B cell (primary cell): ENCODE measurements at places on chromosomes 7 and 10.

DNA sequence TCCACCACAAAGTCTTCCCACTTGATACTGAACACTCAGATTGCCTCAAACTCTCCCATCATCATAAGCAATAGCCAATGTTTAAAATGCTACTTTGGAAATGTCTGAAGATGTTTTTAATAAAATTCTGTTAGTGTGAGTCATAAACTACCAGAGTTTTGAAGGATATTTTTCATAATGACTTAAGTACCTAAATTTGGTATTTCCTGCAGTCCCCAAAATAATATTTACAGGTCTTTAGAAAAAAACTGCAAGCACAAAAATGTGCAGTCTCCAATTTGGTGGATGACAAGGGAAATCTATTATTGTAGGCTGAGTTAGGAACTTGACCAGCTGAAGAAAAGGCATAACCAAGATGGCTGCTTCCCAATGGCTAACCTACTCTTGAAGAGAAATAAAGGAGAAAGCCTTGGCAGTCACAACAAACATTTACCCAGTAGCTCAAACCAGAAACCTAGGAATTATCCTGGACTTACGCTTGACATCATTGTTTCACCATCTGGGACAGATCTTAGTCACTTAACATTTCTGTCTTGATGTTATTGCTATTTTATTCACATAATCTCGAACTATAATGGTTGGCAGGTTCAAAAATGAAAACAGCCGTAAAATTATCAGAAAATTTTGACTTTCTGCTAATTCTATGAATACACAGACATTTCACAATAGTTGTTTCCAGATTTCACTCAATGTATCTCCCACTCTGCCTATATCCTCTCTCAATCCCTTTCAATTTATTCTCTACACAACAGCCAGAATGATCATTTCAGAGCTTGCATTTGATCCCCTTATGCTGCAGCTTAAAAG is 111.2 kb upstream of the STEAP1B start:
- DNase-seq: no peak

GRCh38 chr7:48515171-48515570 is 343.9 kb downstream of the ABCA13 start:
- DNase-seq: no peak

DNA sequence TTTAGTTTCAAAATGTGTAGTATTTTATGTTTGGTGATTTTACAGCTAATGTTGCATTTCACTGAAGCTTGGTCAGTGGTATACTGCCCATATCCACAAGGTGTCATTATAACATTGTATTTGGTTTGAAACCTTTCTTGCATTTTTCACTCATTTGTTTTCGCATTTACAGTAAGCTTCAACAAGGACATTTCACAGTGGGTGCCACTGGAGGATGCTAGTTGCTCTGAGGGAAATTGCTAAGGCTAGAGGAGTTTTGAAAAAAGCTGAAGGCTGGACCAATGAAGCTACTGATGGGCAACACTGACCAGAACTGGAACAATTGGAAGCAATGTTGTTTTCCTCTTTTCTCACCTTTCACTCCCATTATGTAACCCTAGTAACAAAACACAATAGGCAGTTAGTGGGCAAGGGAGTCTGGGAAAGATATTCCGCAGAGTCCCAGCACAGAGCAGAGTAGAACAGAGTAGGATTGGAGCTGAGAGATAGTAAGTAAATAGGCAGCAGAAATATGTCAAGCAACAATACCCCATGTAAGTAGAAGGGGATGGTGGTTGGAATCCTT is 23.6 kb upstream of the SRI start:
- DNase-seq: peak; percentile 10

DNA sequence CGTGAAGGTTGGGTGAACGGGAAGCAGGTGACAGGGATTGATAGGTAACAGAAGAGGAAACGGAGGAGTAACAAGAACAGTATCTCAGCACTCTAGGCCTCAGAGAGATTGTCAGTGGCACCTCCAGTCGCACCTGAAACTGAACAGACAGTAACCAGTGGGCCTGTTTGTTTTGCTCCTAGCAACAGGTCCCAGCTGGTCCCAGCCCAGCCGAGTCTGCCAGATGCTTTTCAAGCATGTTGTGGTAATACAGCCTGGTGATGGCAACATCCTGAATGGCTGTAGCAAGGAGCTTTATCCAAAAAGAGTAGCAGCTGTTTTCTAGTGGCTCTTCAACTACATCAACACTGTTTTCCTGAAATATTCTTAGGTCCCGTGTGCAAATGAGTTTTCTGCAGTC is 4.7 kb downstream of the CACNB2 start:
- no peak for DNase-seq

- no peak for DNase-seq
These were observed 40.9 kb upstream of the ST7 start for GRCh38 chr7:116912269-116912909.

- DNase-seq: peak; percentile 55
These were observed 117.1 kb downstream of the DYNC2I1 start for GRCh38 chr7:158973440-158973839.

DNA sequence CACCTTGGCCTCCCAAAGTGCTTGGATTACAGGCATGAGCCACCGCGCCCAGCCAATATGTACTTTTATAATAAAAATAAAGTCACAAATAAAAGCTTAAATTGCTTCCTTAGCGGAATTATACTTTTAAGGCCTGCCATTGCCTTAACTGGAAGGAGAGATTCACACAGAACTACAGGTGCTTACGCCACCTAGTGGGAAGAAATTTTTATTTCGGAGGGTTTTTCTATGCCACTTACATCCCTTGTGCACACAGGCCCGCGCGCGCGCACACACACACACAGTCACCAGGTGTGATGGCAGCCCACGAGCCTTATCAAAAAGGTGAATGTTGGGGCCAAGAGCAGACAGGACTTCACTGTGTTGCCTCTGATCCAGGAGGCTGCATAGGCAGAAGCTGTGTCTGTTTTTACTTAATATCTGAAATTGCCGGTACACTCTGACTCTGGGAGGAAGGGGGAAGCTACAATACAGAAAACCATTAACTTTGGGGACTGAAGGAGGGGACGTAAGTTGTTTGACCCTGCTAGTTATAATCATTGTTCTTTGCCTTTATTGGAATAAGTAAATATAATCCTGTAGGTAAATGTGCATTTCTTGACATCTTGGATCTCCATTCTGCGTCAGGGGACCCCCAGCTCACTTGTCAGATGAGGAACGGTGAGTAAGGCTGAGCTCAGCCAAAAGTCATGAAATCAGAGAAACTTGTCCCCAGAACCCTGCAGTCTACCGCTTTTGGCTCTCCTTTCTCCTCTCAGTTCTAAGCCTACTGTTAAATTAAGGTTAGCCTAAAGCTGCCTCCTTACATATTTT is 87.1 kb downstream of the SLC16A9 start:
- peak; percentile 49 for DNase-seq

DNA sequence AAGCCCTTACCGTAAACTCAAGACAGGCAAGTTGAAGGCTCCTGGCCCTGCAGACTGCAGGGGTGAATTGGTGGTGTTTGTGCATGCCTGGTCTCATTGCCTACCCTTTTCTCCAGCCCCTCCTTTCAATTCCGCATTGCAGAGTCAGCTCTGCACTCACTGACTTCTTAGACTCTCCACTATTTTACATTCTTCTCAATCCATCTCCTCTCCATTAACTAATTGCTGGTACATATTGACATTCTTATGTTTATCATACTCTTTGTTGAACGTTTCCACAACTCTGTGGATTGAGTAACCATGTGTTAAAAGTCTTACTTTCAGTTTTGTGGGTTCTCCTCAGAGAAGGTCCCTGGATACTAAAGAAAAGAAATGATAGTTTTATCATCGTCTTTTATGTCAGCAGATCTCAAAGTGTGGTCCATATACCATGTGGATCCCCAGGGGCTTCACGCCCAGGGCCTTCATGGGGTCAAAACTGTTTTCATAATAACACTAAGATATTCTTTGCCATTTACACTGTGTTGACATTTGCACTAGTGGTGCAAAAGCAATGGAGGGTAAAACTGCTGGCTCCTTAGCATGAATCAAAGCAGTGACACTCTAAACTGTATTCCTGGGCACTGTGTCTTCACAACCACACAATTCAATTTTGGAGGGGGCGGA is 135.4 kb upstream of the FZD1 start:
- no peak for DNase-seq

DNA sequence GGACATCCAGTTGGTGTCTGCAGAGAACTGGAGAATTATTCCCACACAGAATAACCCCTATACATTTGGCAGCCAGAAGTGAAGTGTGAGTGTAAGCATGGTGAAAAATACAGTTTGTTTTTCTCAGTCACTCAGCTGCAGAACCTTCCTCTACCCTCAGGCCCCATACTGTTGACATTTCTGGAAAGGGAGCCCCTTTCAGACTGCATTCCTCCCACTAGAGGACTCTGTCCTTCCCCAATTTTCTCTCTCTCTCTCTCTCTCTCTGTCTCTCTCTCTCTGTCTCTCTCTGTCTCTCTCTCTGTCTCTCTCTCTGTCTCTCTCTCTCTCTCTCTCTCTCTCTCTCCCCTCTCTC is 86.8 kb upstream of the STEAP1B start:
- no peak for DNase-seq

- DNase-seq: no peak
These were observed 138.9 kb downstream of the GRK5 start for GRCh38 chr10:119346095-119346832.

DNA sequence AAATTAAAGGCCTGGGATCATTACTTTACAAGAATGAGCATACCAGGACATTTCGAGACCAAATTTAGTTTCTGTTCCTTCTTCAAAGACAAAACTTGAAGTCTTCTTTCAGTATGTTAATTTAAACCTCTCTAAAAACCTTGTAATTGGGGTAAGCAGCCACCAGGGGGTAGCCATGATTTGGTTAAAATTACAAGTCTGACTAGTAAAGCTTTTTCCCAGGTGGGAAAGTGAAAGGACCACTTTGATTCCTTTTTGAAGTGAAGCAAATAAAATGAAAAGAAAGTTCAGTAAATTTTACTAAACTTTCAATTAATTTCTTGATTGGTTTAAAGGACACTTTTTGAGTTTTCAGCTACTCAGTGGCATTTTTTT is 294.3 kb downstream of the BBS9 start:
- peak; percentile 37 for DNase-seq

GRCh38 chr7:46616636-46617035 is 695.6 kb upstream of the IGFBP3 start:
- no peak for DNase-seq

DNA sequence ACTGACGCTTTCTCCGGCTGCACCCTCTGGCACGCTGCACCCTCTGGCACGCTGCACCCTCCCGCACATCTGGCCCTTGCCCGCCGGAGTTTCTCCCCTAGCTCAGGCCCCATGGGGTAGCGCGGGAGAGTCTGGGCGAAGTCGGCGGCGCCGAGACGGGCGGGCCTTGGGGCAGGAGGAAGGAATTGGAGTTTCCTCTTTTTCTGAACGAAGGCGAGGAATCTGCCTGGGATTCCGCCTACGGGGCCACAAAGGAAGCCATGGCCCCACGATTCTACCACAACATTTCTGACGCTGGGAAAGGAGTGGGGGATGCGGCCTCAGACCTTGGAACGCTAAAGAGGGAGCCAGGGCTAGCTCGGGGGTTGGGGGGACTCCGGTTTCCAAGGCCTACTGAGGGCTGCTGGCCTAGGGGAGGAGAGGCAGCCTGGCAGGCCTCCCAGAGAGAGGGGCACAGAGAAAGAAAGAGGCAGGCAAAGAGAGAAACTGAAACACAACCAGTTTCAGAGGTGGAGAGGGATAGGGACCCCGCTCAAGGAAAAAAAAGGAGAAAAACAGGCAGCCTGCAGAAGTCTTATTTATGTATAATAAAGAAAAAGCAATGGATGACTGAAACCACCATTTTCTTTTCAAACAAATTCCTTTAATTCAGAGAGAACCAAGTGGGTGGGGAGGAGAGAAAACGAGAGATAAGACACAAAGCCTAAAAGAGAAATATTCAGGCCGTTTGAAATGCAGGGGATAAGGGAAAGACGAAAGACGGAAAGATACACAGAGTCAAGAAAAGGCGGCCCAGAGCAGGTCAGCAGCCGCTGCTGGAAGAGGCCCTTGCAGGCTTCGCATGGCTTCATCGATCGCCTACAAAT is 4.3 kb downstream of the TLX1 start:
- DNase-seq: peak; percentile 51

DNA sequence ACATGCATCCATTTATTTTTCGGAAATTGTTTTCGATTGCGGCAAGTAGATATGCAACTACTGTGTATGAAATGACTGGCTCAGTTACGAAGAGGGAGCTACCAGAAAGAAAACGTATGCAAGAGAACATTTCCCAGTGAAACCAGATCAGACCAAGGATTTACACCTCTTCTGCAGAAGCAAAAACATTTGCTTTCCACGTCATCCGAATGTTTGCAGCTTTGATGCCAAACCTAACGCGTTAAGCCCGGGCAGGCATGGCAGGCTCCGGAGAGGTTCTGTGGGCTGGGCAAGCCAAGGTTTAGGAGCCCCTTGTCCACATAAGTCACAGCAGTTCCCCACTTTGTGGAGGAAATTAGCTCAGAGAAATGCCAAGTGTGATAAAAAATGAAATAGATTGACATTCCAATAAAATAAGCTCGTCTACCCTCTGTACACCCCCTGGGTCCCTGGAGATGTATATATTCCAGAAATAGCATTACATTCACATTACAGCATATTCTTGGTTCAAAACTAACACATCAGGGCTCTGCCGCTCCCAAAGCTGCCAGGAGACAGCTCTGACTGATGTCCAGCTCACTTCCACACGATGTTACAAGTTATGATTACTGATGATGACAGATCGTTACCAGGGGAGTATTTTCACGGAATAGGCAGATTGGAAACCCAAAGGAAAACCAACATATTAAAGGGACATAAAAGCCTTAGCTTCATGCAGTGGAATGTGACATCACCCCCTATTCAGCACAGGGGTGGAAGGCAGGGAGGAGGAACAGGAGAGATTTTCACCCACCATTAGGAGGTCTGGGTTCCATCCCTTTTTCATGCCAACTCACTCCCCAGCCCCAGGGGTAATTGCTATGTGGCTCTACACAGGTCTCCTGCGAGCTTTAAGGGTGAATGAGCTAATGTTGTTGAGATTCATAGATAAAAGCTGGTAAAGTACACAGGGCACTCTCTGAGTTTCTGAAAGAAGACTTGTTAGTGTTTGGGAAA is 81.5 kb downstream of the LYZL1 start:
- no peak for DNase-seq

GRCh38 chr7:88566162-88566729 is 193.3 kb upstream of the ZNF804B start:
- DNase-seq: no peak

DNA sequence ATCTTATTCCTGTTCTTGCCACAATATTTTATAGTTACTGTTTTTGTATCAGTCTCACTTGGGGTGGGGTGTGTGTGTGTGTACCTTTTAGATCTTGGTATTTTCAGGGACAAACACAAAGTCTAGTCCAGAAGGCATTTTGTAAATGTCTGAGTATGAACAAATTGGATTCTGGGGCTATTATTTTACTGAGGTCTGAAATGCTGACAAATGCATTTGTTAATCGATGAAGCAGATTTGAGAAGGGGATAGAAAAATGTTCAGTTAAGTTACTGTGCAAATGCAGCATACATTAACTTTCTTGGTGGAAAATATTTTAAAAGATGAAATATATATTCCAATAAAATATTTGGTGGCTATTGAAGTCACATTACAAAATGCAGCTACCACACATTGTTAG is 267.4 kb downstream of the EXOC4 start:
- DNase-seq: no peak
